ENCODE measurements at places on chromosomes 11 and 22.

- no peak for DNase-seq
Observed at GRCh38 chr11:44727114-44727372, 281 bp downstream of the TSPAN18 start.

DNA sequence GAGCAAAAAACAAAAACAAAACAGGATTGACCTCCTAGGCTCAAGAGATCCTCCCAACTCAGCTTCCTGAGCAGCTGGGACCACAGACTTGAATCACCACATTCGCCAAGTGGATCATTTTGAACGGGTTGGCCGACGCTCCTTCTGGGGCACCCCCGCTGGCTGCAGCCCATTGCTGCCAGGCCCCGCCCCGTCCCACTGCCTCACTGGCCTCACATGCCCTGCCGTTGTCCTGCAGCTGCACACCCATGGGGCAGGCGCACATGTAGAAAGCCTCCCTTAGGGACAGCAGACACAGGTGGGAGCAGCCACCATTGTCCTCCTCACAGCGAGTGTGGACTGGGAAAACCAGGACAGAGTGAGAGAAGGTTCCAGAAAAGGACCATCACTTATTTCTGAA is 154.5 kb downstream of the CRYBB2 start:
- no peak for DNase-seq

DNA sequence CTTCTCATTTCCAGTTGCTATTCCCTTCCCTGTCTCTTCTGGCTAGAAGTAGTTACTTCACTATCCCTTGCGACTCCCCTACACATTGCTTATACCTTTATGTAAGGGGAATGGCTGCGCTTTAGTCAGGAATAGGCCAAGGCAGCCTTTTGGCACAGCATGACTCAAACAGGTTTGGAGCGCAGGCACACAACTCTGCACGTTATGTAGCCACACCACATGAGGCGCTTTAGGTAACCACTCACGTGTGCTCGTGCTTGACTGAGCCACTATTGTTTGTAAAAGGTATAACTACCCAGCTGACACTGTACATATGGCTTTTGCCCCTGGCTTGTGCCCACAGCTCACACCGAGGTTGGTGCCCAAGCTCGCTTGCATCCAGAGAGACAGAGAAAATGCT is 46.7 kb upstream of the LIPT2 start:
- no peak for DNase-seq

DNA sequence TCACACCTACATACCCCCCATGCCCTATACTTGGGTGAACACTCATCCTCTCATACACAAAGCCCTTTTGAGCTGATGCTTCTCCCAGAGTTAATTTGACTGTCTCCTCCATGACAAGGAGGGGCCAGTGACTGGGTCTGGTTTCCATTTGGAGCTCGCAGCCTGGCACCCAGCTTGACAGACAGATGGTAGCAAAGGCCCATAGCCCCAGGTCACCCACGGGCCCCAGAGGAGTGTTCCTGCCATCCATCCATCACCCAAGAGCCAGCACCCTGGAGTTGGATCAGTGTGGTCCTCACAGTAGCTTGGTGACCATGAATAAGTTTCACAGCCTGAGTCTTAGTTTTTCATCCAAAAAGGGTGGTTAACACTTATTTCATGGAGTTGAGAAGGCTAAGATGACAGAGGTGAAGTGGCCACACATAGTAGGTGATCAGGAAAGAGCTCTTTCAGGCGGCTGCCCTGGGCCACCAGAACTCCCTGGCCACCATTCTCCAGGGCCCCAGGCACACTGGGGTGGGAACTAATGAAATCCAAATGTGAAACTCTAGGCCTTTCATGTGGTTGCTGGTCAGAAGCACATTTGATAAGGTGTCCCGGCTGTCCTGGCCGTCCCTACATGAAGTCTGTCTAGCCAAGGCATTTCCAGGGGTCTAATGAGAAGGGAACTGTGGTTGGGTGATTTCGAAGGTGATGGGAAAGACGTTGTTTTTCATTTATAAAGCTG is 42.4 kb downstream of the LIF start:
- DNase-seq = no peak

DNA sequence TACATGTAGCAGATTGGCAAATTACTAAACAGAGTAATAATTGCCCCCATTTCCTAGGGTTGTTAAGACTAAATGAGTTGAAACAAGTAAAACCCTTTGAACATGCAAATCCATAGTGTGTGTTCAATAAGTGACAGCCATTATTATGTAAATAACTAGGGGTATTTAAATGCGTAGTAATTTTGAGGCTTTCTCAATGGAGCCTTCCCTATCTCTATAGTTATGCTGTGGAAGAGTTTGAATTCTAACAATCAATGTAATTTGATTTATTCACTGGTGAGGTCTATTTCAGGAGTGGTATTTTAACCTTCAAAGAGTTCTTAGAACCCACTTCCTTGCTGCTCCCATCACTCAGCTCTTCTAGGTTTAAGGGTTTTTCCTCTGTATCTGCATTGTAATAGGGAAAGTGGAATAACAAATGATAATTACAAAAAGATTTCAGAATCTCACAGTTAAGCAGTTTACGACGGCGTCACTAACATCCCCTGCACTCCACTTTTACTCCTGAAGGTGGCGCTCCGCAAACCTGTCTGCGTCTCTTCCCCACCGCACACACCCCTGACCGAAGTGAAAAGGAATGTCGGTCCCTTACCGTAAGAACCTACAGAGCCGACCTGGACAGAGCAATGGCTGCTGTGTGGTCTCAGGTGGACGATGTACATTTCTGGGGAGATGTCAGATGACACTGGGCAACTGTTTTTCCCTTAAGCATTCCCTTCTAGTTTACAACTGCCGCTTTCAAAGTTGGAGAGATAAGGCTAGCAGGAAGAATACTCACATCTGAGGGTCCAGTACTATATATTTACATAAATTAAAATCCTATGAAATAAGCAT is 80.8 kb downstream of the ZC3H12C start:
- peak; percentile 58 for DNase-seq

GRCh38 chr22:24489011-24489410 is 6.1 kb upstream of the UPB1 start:
- DNase-seq = no peak

DNA sequence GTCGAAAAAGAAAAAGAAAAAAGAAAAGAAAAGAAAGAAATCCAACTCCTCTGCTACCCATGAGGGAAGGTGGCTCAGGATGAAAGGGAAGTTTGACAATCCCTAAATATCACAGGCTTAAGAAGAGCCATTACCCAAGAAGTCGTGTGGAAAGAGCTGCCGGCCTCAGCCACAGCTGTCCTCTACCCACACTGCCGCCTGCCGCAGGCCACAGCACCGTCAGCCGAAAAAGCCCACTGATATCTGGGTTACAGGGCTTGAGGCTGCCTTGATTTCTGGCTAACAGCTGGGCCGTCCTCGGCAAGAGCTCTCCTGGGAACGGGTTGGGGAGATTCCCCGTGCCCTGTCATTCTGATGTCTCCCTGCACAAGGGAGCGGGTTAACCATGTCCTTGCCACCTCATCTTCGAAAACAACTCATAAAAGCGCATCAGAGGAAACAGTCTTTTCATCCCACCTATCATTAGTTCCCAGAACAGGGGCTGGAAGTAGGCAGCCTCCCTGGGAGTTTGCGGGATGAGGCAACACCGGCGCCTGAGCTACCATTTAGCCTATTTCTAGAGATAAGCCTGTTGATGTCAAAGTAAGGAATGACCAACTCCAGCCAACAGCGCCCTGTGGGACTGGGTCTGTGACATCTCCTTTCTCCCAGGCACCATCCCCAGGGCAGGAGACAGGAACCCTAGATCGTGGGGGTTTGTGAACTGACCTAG is 21.8 kb upstream of the SNX32 start:
- DNase-seq = no peak

DNA sequence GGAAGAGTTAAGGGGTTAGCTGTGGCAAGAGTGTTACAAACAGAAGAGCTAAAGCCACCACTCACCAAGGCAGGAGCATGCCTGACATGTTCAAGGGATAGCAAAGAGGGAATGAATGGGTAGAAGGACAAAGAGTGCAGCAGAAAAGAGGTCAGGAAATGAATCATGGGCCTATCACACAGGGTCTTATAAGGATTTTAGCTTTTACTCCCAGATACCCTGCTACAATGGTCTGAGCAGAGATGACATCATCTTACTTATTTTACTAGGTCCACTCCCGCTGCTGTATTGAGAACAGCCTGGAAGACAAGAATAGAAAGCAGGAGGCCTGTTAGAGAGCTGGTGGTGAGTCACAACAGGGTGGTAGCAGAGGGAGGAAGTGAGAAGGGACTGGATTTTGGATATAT is 9.8 kb downstream of the TRAF6 start:
- DNase-seq = peak; percentile 95

DNA sequence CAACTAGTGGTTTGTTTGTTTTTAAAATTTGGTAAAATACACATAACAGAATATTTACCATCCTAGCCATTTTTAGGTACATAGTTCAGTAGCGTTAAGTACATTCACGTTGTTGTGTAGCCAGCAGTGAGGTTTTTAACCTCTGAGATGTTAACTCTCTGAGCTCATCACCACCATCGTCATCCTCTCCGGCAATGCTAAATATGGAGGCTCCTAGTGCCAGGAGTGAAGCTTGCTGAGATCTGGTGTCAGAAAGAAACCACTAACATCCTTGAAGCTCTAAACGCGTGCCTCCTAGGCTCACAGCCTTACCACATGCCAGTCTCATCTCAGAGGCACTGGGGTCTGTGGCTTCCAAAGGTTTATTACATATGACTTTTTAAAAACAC is 330.2 kb upstream of the B3GAT1 start:
- DNase-seq = no peak

GRCh38 chr11:12587333-12587991 is 86.8 kb upstream of the TEAD1 start:
- DNase-seq = peak; percentile 77

- peak; percentile 81 for DNase-seq
Observed at GRCh38 chr11:62694455-62695167, 5.3 kb upstream of the LRRN4CL start.

- DNase-seq = peak; percentile 93
Observed at GRCh38 chr11:2912498-2912897, 16.7 kb downstream of the PHLDA2 start.

- no peak for DNase-seq
Observed at GRCh38 chr11:64792482-64792881, 10.5 kb downstream of the MAP4K2 start.
